ENCODE measurements at places on chromosomes 4 and X.
A peak's percentile ranks its signal among the peaks of the same experiment; 100 is the strongest.

- DNase-seq: no peak
Measured at GRCh38 chrX:37799936-37800335, 20.1 kb downstream of the CYBB start.

GRCh38 chrX:104343428-104344129 lies 88.8 kb upstream of the ESX1 start:
- no peak for DNase-seq

DNA sequence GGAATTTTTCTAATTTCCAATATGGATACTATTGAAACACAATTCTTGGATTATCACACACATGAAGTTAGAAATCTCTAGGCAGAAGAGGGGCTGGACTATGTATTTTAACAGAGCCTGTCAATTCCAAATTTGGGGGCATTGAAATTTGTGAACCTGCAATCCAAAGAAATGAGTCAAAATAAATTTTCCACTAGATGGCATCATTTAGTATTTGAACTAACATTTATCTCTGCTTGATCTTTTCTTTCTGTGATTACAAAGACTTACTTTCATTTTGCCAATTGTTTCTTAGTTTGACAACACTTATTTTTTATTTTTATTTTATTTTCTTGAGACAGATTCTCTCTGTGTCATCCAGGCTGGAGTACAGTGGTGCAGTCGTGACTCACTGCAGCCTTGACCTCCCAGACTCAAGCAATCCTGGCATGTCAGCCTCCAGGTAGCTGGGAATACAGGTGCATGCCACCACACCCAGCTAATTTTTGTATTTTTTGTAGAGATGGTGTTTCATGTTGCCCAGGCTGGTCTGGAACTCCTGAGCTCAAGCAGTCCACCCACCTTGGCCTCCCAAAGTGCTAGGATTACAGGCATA lies 2.7 kb upstream of the PYURF start:
- DNase-seq: peak; percentile 18

GRCh38 chr4:147863111-147863747 lies 131.3 kb downstream of the ARHGAP10 start:
- DNase-seq: no peak

- DNase-seq: no peak
Measured at GRCh38 chr4:20614816-20615215, 85.4 kb upstream of the PACRGL start.

Data from epithelial cell of prostate (primary cell).